ENCODE measurements at places on chromosomes 12 and 14. TPM values are rescaled to one million over a fixed set of nuclear protein-coding genes. Genes with fewer than 3 reads are reported as not detected.

DNA sequence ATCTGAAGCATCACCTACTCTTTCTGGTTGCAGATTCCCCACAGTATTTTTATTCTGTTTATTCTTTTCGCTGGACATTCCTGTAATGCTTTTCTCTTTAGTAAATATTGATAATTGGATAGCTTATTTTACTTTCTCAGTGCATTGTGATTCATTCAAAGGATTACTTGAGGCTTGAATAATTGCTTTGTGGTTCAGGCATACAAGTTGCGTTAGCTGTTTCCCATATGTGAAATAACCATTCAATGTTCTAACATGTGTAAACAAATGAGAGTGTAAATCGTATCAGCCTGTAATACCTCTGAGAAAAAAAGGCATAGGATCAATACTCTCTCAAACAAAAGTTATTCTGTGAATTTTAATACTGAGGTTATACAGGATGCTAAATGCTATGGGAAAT lies 1004.2 kb upstream of the SEL1L start:
- no peak for DNase-seq

DNA sequence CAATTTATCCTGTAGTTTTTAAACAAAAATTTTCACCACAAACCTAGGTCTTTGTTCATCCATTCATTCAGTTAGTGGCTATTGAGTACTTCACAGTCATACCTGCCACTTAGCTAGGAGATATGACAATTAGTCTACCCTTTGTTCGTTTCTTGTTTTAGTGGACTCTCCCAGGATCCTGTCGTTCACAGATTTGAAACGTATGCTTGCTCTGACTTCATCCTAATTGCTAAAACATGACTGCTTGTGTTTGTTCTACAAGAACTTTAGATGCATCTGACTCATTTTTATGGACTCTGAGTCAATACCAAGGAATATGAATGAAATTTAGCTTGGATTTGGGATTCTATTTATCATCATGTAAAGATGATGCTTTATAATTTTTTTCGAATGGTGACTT lies 69.5 kb downstream of the TBC1D30 start:
- no peak for DNase-seq

DNA sequence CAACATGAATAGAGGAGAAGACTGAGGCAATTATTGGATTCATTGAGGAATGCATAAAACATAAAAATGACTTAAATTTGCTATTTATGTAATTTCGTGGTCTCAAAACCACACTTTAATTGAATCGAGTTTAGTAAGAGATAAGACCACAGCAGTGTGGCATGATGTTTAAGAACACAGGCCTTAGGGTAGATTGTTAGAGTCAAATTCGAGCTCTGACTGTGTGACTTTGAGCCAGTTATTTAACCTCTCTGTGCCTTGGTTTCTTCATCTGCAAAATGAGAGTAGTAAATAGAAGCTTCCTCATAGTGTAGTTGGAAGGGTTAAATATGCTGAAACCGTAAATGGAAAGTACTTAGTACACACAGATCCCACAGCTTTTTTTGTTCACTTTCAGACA lies 9.3 kb upstream of the SSTR1 start:
- no peak for DNase-seq

The AQP2 gene
- 0.09 TPM for total RNA-seq

GRCh38 chr12:42725809-42726208 lies 136.3 kb upstream of the PRICKLE1 start:
- no peak for DNase-seq

The TMCC3 gene
- total RNA-seq, result 5.7 TPM

- DNase-seq, result no peak
Observed at GRCh38 chr14:81275305-81276072, 54.7 kb upstream of the GTF2A1 start.

GRCh38 chr12:75477137-75477536 lies 3.4 kb upstream of the GLIPR1 start:
- DNase-seq, result no peak

The ACSS3 gene
- total RNA-seq, result 21.9 TPM

The PKP2 gene
- 148 TPM for total RNA-seq

GRCh38 chr14:77313371-77313770 lies 7.3 kb downstream of the POMT2 start:
- no peak for DNase-seq

DNA sequence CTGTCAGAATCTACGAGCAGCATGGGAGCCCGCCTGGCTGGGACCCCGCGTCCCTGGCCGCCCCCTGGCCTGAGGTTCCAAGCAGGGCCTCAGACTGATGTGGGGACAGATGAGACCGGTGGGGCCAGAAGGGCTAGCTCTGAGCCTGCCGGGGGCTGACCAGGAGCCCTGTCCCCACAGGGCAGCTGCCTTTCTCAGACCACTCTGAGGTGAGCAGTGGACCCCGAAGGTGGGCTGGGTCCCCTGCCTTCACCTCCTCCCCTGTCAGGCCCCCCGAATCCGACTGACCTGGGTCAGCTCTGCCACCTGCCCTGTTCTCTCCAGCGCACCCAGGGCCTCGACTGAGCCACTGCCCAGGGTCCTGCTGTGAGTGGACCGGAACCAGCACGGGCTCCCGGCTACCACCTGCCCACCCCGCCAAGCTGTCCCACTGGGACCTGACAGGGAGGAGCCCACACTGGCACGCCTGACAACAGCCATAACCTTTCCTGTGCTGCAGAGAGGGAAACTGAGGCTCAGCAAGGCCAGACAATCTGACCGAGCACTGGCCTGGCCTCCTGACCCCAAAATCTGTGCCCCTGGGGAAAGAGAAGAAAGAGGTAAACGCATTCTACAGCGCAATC lies 29.7 kb upstream of the TMEM179 start:
- no peak for DNase-seq

DNA sequence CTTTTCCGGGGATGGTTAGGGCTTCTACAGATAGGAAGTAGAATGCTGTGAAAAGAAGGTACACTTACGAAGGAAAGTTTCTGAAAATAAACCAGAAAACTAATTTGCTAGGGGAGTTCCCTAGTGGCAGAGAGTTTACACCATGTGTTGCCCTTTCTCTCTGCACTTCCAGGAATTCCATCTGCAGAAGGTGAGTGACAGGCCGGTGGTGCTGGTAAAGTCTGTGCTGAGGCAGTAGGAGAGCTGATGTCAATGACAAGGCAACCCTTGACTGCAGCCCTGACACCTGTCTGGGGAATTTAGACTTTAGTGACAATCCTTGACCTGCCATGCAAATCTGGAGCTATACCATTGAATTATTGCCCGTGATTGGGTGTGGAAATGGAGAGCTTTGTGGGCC lies 687.8 kb downstream of the NRXN3 start:
- no peak for DNase-seq

The SNRPF gene
- 15.8 TPM for total RNA-seq

- no peak for DNase-seq
Observed at GRCh38 chr12:104602406-104602805, 145.7 kb downstream of the CHST11 start.

DNA sequence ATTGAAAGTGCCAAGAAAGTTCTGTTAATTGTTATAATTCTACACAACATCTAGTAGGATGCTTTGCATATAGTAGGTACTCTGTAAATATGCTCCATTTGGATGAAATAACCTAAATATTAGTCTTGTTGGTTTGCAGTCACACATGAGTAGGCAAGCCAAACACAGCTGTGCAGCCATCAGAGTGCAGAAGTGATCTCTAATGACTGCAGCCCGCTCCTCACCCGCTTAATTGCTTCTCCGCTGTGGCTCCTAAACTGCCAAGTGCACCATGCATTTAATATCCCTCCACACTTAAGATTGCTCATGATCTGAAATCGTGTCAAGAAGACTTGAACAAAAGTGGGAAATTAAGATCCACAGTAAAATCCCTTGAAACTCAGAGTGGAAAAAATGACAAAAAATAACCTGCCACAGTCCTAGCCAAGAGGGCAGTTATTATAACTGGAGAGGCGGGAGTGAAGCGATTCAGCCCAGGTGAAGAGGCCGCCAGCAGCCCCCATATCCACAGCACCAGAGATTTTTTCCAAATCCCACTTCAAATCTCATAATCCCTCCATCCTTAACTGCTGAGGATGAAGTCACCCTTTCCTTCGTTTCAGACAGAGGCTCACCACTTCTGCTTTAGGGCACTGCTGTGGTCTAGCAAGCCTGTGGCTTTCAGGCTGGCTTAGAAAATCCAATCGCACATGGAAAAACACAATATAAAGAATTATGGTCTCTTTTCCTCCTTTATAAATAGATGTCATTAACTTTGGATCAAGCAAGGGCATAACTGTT lies 69.5 kb downstream of the TMEM30B start:
- no peak for DNase-seq

The NKX2-1 gene
- not detected for total RNA-seq
